ENCODE measurements at places on chromosomes 11 and 22. TPM values are rescaled to one million over a fixed set of nuclear protein-coding genes. Genes with fewer than 3 reads are reported as not detected.
A peak's percentile ranks its signal among the peaks of the same experiment; 100 is the strongest.

The CTSF gene
- 23.5 TPM for total RNA-seq

The OR51B5 gene
- not detected for total RNA-seq

DNA sequence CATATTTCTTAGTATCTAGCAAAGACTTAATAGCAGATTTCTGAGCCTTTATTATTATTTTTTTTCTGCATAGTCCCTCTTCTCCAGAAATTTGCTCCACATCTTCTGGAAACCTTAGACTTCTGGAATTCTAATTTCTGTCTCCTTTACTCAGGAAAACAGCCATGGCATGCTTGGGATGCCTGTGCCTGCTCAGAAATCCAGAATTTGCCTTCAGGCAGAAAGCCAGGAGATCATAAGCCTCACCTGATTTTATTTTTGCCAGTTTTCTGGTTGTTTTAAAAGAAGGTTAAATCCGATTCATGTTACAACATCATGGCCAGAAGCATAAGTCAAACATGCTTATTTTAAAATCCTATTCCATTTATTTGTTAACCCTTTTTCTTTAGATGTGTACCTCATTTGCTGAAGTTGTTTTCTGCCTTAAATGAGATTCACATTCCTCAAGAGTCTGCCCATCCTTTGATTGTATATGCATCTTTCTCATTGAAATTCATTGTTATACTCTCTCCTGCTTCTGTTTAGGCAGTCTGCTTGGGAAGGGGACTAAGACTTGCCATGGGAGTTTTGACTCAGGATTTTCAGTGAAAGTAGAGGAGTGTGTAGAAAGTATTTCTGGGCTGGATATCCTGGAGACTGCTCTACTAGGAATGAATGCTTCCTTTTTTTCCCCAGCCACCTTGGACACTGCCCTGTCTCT lies 37.1 kb downstream of the SIK2 start:
- DNase-seq, result no peak

DNA sequence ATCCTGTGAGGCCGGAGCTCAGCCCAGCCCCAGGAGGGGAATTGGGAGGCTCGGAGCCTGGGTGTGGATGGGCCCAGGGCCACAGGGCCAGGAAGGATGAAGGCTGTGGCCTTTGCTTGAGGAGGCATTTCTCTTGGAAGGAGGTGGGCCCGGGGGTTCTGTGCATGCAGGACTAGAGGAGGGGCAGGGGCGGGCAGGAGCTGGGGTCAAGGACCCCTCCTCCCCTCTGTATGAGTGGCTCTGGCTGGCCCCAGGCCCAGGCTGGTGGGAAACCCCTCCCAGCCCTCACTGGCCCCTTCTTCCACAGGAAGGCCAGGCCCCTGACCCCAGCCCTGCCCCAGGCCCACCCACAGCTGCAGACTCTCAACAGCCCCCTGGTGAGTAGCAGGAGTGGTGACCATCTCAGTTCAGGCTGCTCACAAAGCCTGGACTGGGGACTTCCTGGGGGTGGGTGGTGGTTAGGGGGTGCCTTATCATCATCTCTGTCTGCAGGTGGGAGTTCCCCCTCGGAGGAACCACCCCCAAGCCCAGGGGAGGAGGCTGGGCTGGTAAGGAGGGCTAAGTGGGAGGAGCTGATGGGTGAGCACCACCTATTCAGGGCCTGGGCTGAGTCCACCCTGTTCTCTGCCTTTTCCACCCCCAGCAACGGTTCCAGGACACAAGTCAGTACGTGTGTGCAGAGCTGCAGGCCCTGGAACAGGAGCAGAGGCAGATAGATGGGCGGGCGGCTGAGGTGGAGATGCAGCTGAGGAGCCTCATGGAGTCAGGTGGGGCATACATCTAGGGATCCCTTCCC lies 6.0 kb downstream of the KCNK7 start:
- peak; percentile 25 for DNase-seq

DNA sequence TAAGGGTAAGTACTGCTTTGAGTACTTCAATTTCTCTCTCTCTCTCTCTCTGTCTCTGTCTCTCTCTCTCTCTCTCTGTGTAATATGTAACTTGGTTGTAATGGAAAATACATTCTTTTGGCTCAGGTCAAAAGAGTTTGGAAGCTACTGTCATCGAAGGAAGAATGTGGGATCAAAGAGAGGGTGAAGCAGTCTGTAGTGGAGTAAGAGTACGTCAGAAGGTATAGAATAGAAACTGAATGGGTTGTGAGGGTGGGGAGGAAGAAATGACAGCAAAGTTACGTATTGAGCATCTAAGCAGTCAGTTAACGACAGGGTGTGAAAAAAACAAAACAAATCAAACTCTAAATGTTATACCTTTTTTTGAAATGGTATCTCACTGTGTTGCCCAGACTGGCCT lies 10.0 kb downstream of the NCAM1 start:
- DNase-seq, result no peak

DNA sequence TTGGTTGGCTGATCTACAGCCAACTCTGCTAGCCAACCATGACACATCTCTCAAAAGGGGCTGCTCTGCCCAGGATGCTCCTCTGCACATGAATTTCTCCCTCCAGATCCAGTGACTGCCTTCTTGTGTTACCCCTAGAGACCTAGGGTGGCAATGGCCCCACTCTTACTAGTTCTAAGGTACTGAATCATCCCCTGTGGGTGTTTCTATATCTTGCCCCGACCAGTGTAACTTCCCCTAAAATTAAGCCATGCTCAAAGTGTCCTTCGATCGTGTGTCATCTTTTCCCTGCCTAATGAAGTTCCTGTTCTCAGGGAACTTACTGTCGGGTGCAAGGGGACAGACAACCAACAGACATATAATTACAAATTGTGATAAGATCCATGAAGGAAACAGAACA lies 113.3 kb downstream of the FAM76B start:
- DNase-seq, result no peak

- DNase-seq, result no peak
Measured at GRCh38 chr11:131136486-131136885, 220.2 kb upstream of the SNX19 start.

GRCh38 chr11:106456647-106457046 lies 379.2 kb downstream of the AASDHPPT start:
- no peak for DNase-seq

DNA sequence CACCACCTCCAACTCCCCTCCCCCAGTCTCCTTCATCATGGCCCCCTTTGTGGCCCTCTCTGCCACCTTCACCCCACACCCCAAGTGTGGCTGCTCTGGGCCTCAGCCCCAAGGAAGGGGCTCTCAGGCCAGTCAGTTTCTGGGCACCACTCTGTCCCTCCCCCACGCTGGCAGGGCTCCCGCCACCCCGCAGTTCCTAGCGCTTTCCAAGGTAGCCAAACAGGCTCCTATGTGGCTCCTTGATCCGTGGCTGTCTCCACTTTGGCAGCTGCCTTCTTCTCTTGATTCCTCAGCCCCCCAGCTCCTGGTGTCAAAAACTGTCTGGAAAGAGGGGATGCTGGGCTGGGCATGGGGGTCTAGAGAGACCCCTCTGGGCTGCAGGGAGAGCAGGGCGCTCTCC lies 10.4 kb upstream of the CACNA1I start:
- DNase-seq, result no peak

Measured in transverse colon (tissue), 4 donors.